Stimulated activated CD8-positive, alpha-beta memory T cell treated with anti-CD3 and anti-CD28 coated beads, Interleukin-15, amount 100 ng/mL, for 1 hour (primary cell): ENCODE measurements at places on chromosomes 3 and 15.

DNA sequence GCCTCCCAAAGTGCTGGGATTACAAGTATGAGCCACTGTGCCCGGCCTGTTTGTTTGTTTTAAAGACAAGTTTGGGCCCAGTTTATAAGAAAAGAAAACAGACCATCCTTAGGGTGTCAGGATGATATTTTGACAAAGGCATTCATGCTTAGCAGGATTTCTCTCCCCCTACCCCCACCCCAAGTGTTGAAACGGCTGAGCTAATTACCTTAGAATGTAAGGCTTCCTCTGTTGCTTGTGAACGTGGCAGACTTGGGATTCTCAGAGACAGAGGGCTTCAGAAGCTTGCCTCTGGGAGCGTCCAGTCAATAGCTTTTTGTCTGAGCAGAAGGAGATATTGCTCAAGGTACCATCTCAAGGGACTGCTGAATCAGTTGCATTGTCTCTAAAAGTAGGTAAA is 24.0 kb downstream of the FLNB start:
- no peak for DNase-seq

DNA sequence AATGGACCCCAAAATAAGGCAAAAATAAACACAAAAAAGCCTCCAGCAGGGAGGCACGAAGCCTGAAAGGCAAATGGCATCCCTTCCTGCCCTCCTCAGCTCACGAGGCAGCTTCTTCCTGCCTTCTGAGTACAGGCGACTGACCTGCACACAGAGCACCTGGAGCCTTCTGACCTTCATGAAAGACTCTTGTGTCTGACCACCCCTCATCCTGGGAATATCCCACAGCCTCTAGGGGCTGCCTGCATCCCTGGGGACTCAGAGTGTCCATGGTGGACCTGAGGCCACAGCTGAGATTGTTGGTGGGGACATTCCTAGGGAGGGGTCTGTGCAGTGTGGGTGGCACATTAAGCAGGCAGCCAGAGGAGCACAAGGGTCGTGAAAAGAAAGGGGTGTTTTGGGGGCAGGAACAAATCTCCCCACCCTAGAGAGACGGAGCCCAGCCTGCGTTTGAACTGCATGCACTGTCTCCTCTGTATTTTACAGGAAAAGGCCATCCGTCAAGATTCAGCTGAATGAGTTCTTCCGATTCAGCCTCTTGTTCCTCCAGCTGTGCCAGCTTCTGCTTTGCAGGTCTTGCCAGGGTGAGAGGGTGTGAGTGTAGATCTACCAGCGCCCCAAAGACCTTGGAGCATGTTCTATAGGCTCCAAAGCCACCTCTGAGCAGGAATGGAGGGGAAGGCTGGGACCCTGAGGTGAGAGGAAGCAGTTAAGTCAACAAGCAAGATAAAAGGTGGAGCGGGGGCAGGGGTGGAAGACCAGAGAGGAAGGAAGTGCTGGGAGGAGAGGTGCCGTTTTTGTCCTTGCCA is 80.4 kb upstream of the MEF2A start:
- no peak for DNase-seq

DNA sequence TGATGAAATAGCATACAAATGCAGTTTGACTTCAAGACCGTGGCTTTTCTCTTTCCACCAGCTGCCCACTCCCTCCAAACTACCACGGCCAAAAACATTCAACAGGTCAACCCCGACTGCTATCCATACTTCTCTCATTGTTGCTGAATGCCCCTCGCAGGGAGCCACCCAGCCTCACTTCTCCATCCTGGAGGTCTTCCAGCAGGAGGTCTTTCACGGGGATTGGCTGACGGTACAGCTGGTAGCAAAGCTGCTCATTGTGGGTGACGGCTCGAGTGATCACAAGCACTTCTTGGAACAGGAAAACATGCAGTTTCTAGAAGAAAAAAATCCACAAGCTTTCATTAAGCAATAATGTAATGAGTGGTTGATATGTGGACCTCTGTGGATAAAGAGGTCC is 49.0 kb upstream of the TASOR start:
- DNase-seq: no peak

DNA sequence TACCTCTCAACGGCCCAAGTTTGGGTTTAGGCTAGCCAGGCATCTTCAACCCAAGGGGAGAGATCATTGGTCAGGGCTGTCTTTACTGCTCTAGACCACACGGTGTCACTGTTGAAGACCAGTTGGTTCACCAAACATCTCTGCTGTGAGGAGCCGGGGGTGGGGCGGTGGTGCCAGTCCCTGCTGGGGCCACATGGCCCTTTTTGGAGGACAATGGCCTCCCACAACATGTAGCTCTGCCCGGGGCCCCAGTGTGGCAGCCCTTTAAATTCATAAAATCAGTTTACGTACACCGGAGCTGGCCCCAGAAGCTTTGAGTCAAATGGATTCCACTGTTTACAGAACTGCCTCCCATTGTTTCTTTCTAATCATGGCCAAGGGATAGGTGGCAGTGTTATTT is 19.1 kb upstream of the TM4SF18 start:
- no peak for DNase-seq

GRCh38 chr15:101246824-101247745 is 4.8 kb downstream of the CHSY1 start:
- no peak for DNase-seq

GRCh38 chr15:52963865-52964264 is 173.7 kb upstream of the ONECUT1 start:
- DNase-seq: no peak

DNA sequence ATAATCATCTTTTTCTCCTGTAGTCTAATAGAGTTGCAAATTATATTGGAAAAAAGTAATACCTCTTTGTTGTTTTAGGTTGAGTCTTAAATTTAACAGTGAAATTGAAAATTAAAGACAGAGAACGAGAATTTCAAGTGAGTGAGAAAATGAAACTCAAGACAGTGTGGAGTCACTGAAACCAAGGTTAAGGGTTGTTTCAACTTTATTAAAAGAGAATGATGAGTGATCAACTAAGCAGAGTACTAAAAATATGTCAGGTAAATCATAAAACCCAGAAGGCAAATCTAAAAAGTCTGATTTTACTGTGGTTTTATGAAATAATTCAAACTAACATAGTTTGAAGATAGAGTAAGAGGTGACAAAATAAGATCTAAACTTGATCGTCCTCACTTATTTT is 782.5 kb upstream of the SEMA6D start:
- DNase-seq: no peak

GRCh38 chr15:79957741-79958140 is 13.3 kb downstream of the BCL2A1 start:
- no peak for DNase-seq

- DNase-seq: no peak
Observed at GRCh38 chr3:71601811-71602210, 18.3 kb upstream of the FOXP1 start.

DNA sequence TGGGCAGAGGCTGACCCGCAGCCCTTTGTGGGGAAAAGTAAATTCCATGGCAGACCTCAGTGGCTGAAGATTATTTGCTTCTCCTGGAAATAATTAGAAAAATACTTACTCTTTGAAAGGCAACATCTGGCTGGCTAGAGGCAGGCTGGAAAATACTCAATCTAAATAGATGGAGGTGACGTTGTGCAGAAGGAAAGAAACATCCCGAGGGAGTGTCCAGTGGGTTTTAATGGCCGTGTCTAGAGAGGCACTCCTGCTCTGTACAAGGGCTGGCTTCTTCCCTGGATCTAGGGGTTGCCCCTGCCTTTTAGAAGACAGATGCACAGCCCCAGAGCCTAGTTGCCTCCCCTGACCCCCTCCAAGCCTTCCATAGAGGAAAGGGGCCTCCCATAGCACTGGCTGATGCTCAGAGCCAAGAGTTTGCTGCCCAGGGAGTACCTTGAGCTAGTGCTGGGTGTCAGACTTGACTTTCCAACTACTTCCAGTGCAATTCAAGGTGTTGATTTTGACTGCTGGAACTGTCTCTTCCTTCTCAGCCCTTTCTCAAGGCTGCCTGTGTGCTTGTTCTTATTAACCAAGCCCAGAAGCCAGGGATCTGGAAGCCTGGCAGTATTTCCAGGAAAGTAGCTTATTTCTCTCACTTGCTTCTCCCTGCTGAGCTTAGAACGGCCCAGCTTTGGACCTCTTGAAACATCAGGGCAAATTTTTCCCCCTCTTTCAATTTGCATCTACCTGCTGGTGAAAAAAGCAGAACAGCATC is 27.4 kb downstream of the CGNL1 start:
- no peak for DNase-seq

DNA sequence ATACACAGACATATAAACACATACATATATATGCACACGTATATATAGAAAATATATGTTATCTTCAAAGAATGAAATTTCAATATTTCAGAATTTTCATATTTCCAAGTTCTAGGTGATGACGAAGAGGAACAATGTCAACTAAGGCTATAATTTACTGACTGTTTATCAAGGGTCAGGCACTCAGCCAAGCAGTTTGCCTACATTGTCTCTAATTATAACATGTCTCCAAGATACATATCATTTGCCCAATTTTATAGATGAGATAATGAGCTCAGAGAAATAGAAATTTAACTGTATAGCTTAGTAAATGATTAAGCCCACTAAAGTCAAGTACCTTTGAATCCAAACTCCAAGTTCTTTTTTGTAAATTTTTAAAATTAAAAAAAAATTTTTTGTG is 99.9 kb upstream of the PLSCR4 start:
- no peak for DNase-seq

- DNase-seq: no peak
Observed at GRCh38 chr3:97967966-97968365, 4.3 kb downstream of the RIOX2 start.

GRCh38 chr3:105399062-105399461 is 32.4 kb downstream of the ALCAM start:
- DNase-seq: no peak

GRCh38 chr15:85685356-85685755 is 109.4 kb downstream of the KLHL25 start:
- no peak for DNase-seq

DNA sequence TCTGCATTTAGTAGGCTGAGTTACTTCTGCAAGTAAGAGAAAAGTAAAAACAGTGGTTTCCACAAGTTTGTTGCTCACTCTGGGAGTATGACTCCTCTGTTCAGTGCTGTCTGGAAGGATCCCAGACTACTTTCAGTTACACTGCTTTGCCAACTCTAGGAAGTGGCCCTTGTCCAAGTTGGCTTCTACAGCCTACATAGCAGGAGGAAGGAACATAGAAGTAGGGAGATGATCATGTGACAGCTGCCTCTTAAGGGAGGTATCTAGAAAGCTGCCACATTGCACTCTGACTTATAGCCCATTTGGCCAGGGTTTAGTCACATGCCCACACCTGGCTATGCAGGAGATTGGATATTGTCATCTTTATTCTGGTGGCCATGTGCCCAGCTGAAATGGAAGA is 298.1 kb downstream of the NSUN3 start:
- DNase-seq: no peak

- DNase-seq: no peak
Observed at GRCh38 chr3:175580318-175580717, 721.2 kb downstream of the NAALADL2 start.

GRCh38 chr3:197749315-197749600 is 425 bp upstream of the FYTTD1 start:
- no peak for DNase-seq

DNA sequence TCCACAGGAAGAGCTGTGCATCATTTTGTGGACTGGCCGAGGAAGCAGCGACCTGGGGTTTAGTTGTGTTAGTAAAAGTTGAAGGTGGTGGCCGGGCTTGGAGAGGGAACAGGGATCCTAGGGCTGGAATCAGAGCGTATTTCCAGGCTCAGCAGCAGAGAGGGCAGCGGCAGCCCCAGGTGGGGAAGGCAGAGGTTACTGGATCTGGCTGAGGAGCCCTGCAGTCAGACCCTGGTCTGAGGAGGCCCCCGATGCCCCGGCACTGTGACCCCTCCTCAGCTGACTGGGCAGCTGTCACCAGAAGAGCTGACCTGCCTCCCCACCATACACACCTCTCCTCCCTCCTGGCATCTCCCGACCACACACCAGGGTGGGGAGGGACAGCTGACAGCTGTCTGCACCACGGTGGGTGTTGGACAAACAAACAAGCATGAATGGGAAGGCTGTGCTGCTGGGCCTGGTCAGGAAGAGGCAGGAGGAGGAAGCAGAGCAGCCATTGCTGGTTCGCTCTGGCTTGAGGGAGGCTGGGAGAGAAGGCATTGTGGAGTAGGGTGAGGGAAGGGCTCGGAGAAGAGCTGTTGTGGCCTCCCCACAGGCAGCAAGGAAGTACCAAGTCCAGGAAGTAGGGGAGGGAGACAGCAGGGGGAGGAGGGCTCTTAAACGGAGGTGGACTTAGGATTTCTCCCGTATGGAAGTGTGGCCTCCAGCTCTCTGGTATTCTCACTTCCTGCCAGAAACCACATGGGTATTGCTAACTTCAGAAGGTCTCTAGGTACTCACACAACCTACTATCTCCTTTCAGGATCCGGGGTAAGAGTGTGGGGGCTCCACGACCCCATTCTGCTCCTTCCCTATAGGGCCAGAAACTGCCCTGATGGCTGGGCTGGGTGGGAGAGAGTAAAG is 49.5 kb upstream of the HACD2 start:
- DNase-seq: no peak

- no peak for DNase-seq
Observed at GRCh38 chr15:101807345-101807945, 4.1 kb downstream of the OR4F6 start.

- no peak for DNase-seq
Observed at GRCh38 chr15:39728845-39729244, 53.8 kb downstream of the FSIP1 start.

DNA sequence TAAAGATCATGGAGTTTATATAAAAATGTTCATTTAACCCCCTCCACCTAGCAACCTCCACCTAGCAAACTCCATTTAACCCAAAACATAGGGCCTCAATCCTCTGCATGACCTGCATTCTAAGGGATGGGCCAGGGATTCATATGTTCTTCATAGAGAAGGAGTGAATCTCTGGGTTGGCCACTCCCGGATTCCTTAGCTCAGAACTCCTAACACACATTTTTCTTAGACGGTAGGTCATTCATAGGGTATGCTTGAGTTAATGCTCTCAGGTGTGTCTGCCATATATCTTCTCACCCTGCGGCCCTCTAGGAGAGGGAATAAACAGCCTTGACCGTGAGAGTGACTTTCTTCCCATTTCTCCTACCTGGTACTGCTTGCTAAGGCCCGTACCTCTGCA is 102.0 kb upstream of the IGSF10 start:
- no peak for DNase-seq
